ENCODE measurements at places on chromosomes 16 and 17.

- DNase-seq: no peak
Measured at GRCh38 chr17:39236981-39237441, 11.3 kb upstream of the STAC2 start.

DNA sequence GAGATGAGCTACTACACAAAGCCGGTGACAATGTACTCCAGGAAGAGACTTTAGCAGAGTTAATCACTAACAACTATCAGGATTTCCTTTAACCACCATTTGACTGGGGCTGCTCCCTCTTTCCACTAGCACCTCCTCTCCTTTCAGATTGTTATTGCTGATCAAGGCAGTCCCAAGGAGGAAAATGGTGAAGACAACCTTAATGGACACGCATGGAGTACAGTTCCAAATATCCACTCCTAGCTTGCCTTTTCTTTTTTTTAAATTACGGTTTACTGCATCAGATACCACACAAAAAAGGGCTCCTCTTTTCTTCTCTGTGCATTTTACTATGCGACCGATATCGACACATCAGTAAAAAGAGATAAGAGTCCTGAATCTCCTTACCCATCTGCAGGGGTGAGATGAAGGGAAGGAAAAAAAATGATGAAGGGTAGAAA is 30.9 kb downstream of the FAM222B start:
- no peak for DNase-seq

- DNase-seq: no peak
Measured at GRCh38 chr16:13864689-13865088, 55.3 kb upstream of the ERCC4 start.

DNA sequence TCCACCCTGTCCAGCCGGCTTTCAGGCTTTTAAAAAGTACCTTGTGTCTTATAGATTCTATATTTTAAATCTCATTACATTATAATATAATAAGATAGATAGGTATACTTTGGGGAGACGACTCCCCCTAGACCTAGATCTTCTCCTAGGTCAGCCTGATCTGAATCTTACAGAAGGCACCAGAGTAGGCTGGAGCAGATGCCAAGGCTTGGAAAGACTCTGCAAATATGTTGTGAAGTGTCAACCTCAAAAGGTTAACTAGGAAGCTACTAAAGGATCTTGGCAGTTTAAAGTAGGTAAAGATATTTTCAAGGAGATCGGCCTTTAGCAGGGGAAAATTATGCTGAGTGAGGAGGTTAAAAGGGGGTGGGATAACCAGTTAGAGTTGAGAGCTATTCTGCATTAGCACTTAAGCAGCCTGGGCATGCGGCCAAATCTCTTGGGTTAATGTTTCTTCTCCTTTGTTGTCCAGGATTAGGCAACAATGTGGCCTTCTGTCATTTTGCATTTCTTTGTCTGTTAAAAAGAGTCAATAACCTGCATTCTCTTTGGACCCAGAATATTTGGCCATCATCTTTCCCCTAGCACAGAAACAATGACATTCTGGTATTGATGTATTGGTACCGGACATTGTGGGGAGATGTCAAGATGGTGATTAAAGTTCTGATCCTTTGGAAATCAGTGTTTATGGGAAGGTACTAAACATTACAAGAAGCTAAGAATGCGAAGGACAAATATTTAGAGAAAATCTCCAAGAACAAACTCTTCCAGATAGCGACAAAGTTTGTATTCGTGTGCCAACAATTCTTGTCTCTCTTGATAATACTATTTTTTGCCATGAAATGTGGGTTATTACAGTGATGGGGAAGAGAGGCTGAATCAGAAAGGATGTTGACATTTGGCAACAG is 51.2 kb upstream of the DHX40 start:
- no peak for DNase-seq

- DNase-seq: no peak
Measured at GRCh38 chr17:38353668-38354067, 2.0 kb downstream of the SOCS7 start.

DNA sequence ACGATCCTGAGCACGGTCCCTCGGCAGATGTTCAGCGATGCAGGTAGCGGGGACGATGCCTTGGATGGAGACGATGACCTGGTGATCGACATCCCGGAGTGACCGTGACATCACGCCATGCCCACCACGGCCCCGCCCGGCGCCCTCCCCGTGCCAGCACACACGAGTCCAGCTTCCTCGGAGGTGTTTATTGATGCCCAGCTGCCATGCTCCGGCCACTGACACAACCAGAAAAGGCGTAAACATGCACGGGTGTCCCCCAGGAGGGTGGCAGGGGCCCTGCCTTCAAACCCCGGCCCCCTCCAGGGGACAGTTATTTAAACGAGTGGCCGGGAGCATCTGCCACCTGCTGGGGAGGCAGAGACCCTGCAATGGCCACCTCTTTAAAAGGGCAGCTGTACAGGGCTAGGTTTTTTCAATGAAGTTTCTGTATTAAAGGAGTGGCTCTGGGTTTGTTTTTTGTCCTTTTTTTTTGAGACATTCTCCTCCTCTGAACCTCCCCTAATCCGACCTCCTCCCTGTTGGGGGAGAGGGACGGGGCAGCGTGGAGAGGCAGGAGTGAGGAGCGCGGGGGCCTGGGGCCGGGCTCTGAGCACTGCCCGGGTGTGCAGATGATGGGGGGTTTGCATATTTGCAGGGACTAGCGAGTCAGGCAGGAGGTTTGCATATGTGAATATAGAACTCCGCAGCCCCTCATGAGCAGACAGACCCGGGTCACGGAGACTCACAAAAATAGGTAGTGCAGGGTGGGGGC is 5.3 kb downstream of the DOC2A start:
- peak; percentile 85 for DNase-seq

DNA sequence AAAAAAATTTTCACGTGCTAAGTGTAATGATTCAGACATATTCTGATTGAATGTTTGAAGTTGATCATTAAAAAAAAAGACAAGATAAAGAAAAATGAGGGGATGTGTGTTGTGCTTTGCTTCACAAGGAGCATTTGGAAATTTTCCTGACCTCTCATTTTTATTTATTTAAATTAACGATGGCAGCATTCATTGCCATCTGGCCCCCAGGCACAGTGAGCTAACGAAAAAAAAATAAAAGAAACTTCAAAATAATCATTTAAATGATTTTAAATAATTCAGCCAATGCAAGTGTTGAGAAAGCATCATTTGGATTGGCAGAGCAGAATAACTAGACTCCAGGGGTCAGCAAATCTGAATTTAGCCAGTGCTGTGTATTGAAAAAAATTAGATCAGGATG is 1037.2 kb downstream of the CDH11 start:
- no peak for DNase-seq

DNA sequence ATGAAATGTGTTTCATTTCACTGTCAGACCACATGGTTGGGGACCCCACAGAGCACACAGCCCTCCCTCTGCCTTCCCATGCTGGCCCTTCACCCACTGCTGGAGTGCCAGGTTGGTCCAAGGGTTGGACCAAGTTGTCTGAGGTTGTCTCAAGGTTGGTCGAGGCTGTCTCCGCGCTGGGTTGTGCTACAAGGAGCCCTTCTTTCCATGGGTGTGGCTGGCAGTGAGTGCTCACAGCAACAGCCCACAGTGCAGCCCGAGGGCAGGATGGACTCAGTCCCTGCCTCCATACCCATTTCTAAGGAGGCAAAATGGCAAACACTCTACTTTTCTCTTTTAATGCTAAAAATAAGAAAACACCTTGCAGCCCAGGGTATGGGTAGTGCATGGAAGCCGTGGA is 35.8 kb upstream of the STH start:
- DNase-seq: no peak

- DNase-seq: no peak
Measured at GRCh38 chr17:72240333-72240732, 119.5 kb downstream of the SOX9 start.

GRCh38 chr17:42422958-42423712 is at the start of gene CAVIN1:
Gene CAVIN1, minus strand, starts transcription at chr17:42423256. Its CDS starts 159 bp downstream, at chr17:42423097.
- peak; percentile 93 for DNase-seq

DNA sequence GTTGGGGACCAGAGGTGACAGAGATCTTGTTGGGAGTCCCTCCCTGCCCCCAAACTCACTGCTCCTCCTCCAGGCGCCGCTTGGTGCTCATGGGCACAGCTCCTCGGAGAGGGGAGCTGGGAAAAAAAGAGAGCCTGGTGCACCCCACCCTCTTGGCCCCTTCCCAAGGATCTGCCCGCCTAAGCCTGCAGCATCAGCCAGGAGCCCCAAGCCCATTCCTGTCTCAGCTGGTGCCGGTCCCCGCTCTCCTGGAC is 400 bp downstream of the HCFC1R1 start:
- DNase-seq: peak; percentile 52

DNA sequence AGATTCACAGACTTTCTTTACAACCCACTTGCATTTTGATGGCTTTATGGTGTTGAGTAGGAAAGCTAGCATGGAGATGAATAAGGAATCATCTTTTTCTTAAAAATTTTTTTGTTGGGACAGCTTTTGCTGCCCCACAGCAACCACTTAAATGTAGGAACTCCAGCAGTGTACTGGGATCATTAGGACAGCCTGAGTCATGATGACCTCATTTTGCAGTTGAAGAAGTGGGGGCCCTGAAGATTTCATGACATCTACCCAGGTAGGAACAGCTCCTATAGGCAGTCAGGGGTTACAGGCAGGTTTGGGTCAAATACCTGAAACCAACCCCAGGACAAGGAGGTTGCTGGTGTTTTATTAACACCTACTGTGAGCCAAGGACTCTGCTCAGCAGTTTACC is 2.1 kb downstream of the METTL22 start:
- no peak for DNase-seq

- DNase-seq: no peak
Measured at GRCh38 chr17:55416470-55417052, 5.1 kb downstream of the MMD start.

GRCh38 chr17:73274490-73274889 is 12.8 kb upstream of the CPSF4L start:
- no peak for DNase-seq

- DNase-seq: no peak
Measured at GRCh38 chr16:80851831-80852230, 47.4 kb upstream of the CDYL2 start.

DNA sequence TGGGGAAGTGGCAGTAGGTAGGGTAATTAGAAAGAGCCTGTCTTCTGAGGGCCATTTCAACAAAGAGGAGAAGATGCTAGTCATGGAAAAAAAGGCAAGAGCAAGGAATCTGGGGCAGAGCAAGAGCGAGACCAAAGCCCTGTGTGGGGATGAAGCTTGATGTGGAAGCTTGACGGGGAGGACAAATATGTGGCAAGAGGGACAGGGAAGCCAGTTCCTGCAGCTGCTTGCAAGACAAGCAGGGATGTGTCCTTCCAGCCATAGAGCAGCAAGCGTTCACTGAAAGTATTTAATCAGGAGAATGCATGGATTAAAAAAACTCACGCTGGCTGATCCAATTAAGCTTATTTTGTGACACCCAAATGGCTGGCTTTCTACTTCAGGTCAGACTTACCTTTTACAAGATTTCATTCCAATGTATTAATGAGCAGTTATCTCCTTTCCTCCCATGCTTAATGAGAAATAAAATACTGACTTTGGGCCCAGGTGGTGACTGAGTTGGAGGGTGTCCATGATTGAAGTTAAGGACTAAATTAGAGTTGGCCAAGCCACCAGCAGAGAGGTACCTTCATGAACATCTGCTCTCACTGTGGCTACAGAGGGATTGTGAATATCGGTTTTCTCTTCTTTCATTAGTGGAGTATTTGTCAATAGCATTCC is 76.8 kb downstream of the ABCA8 start:
- no peak for DNase-seq

DNA sequence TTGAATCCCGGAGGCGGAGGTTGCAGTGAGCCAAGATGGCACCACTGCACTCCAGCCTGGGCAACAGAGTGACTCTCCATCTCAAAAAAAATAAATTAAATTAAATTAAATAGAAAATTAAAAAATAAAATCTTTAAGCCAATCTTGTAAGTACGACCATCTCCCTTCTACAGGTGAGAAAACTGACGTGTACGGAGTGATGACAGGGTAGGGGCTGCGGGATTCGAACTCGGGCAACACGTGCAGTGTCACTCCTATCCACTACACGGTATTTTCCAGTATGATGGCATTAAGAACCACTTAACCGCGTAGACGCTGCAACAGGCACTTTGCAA is 762 bp downstream of the WDR59 start:
- no peak for DNase-seq

GRCh38 chr16:57374067-57374534 is 1.8 kb downstream of the CX3CL1 start:
- no peak for DNase-seq

- DNase-seq: no peak
Measured at GRCh38 chr16:30139583-30140481, 16.8 kb upstream of the MAPK3 start.

Data from frontal cortex (tissue), 4 donors.